ENCODE measurements at places on chromosomes 7 and 10. TPM values are rescaled to one million over a fixed set of nuclear protein-coding genes. Genes with fewer than 3 reads are reported as not detected.

IFT22 gene
- 24.0 TPM for polyA plus RNA-seq

DNA sequence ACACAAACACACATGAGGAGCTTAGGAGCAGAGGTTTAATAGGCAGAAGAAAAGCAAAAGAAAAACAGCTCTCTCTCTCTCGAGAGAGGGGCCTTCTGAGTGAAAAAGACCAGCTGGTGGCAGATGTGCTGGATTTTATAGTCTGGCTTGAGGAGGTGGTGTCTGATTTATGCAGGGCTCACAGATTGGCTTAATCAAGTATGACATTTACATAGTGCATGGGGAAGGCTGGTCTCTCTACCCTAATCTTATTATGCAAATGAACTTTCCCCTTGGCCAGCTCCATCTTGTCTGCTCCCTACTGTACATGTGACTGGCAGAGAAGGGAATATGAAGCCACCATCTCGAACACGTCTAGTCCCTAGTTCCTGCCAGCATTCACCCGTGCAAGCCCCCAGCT lies 219.5 kb upstream of the ZNF804B start:
- DNase-seq = no peak

DNA sequence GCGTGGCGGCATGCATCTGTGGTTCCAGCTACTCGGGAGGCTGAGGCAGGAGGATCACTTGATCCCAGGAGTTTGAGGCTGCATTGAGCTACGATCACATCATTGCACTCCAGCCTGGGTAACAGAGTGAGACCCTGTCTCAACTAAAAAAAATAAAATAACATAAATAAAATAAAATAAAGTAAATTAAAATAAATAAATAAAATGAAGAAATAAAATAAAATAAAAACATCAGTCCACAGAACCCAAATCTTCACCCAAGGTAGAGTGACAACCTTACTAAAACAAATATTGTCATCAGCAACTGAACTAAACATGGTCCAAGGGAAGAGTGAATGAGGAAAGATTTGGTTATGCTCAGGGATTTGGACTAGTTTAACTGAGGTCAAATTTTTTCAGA lies 24.8 kb upstream of the OCM2 start:
- DNase-seq = no peak

DNA sequence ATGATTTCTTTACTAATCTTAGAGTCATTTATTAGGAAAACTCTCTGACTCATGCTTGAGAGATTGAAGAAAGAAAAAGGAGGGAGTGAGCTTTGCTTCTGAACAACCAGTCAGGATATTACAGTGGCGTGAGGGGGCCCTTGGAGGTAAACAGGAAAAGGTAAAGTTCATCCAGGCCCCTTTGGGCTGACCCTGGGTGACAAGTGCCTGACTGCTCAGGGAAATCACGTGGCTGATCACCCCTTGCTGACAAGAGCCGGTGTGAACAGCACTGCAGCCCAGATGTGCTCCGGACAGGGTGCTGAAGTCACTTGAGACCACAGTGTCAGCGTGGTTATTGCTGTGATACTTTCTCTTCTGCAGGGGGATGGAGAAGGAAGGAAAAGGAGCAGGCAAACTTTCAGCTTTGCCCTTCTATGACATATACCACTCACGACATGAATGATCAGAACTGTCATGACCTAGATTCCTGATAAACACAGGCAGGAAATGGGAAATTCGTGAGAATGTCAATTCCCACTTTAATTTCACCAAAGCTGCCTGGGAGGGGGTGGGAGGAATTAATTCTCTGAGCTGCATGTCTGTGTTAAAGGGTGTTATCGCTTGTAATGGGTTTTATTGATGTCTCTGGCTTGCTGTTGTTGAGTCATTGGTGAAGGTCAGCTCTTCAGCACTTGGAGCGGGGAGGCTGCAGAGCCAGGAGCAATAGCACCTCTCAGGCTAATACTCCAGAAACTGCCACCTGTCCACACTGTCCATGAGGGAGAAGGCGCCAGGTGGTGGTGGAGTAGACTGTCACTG lies 139.8 kb upstream of the AOAH start:
- no peak for DNase-seq

DNA sequence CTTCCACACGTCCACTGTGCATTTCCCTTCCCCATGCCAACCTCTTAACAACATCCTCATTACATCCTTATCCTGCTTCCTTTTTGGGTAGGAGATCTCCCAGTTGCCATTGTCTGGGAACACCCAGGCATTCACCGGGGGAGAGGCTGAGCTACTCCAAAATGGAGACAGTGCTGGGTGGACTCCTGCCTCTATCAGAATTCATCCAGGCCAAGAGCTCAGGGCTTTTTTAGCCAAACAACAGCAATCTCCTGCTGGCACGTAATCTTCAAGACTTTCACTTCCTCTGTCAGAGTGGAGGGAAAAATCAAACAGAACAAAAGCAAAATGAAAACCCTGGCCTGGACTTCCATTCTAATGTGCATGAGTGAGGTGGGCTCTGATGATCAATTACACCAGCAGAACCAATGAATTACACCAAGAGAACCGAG lies 245.0 kb downstream of the PRPF18 start:
- DNase-seq = peak; percentile 61

DNA sequence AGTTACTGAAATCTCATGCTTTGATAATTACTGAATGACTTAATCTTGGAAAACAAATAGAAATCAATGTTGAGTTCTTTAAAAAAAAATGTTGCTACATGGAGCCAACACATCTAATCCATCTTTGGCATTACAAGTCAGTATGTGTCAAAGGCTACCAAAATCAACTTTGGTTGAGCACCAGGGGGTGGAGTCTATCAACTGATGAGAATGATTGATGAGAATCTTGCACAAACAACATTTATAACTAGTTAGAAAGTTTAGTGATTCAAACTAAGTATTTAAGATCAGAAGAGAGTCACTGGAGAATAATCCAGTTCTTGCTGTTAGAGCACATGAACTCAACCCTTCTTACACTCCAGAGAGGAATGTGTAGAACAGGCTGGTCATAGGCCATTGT lies 70.5 kb upstream of the LRRC17 start:
- DNase-seq = no peak

Measured in muscle of back (tissue), 13 donors.